ENCODE measurements at places on chromosomes 13 and 19.

GRCh38 chr13:25384758-25385410, 13.1 kb downstream of the ATP8A2 start:
- DNase-seq, result no peak

DNA sequence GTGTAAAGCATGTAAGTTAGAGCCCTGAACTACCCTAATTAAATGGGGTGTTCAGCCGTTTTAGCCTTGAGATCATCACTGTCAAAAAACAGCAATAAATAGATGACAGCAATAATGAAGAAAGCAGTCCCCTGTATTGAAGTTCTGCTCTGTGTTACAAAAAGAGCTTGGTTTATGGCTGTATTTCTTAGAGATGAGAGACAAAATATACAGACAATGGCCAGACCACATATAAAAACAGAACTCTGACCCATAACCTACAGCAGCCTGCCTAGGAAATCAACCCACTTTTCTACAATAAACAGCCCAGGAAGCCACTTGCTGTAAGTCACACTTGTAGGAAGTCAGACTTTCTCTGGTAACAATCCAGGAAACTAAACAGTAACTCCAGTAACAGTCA, 10.8 kb downstream of the IGFL3 start:
- no peak for DNase-seq

DNA sequence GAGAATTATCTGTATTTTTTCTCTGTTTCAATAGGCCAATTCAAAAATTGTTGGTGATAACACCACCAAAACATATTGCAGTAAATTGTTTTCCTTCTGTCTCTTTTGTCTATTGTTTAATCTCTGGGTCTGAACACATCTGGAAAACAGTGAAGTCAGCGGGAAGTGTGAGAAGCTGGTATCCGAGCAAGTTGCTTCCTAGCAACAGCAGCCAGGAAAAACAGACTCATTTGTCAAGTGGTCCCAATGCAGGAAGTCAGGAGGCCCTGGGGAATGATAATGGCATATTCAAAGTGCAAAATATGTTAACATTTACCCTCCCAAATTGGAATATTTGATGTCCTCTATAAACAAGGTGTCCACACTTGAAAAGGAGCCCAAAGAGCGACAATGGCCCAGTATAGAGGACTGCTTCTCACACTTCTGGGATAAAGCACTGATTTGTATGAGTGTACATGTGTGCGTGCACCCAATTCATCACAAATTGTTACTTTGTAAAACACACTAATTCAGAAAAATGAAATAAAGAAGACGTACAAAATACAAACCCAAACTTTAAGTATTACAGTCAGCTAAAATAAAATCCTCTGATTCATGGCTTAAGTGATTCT, 515.0 kb downstream of the TBC1D4 start:
- DNase-seq, result no peak

DNA sequence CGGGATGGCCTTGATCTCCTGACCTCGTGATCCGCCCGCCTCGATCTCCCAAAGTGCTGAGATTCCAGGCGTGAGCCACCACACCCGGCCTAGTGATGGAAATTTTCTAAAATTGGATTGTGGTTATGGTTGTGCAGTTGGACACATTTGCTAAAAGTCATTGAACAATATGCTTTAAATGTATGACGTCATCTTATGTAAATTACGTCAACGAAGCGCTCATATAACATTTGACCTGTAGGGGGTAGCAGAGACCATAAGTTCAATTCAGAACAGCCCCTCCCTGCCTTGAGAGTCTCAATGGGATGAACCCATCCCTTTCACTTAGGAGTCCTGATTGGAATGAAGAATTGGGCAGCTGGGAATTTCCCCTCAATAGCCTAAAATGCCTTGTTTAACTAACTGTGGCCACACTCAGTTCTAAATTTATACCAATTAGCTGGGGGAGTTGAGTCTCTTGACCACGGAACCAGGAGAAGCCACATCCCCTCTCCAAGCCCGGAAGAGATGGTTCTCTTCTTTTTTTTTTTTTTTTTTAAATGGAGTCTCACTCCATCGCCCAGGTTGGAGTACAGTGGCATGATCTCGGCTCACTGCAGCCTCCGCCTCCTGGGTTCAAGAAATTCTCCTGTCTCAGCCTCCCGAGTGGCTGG, 15.2 kb upstream of the TLE6 start:
- peak; percentile 75 for DNase-seq

- DNase-seq, result no peak
Measured at GRCh38 chr13:75432811-75433244, 49.1 kb downstream of the TBC1D4 start.

- DNase-seq, result no peak
Measured at GRCh38 chr13:112055036-112055914, 11.7 kb upstream of the SOX1 start.

All from LoVo (cell line).